ENCODE measurements at places on chromosomes 3 and 15. TPM values are rescaled to one million over a fixed set of nuclear protein-coding genes. Genes with fewer than 3 reads are reported as not detected.

DNA sequence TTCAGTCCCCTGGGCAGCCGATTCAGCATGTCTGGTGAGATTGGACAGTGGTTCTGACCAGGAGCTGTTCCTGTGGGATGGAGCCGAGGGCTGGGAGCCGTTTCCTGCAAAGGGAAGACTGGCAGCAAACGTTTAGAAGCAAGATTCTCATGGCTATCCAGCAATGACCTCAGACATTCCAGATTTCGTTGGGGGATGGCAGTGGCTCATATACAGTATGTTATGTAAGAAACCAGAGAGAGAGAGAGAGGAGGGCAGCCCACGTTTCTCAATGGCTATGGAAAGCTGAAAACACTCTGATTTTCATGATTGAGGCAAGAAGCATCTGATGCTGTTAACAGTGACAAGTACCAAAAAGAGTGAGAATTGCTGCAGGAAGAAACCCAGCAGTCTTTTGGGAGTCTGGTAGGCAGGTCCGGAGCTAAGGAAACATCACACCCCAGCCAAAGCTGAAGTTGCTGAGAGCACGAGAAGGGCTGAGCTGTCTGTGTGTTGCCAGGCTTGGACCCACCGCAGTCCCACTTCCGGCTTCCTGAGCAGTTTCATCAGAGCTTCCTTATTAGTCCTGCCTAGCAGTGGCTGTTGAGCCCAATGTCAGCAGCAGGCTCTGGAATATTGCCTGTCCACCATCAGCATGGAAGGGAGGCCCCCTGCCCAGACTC is 25.6 kb upstream of the VPS8 start:
- peaks cover 59% of the 10 kb centered on the region for H3K27me3 ChIP-seq
- peak overlapping the region; percentile 36 for H3K27ac ChIP-seq
- peaks cover 14% of the 10 kb centered on the region for H3K4me1 ChIP-seq
- peak overlapping the region; percentile 19 for H3K4me3 ChIP-seq

- no peaks in the 10 kb centered on the region for H3K36me3 ChIP-seq
- no peak overlapping the region for H3K4me3 ChIP-seq
- no peaks in the 10 kb centered on the region for H3K4me1 ChIP-seq
- no peak for DNase-seq
- H3K27ac ChIP-seq = no peak overlapping the region
Measured at GRCh38 chr3:111315930-111316587, 225.9 kb upstream of the CD96 start.

DNA sequence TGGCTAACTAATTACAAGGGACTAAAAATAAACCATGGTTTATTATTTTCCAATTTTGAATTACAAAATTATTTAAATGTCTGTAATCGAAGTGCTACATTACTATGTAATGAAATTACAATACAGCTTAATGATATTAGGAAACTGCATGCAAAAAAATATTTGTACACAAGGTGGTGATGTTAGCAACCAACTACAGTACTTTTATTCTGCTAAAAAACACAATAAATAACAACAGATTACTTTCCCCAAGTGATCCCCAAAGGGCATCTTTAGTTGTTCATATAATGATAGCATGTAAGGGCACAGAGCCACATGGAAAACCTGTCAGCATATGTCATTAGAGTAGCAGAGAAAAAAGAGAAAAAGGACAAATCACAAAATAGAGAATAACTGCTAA is 147.5 kb upstream of the SOX2 start:
- no peaks in the 10 kb centered on the region for H3K36me3 ChIP-seq
- DNase-seq = no peak
- H3K4me3 ChIP-seq = no peak overlapping the region
- H3K4me1 ChIP-seq = peaks cover 3% of the 10 kb centered on the region

- no peak overlapping the region for H3K4me3 ChIP-seq
- peaks cover 17% of the 10 kb centered on the region for H3K36me3 ChIP-seq
- DNase-seq = no peak
- H3K27me3 ChIP-seq = no peaks in the 10 kb centered on the region
Measured at GRCh38 chr15:41568350-41569017, 9.5 kb downstream of the TYRO3 start.

- H3K4me3 ChIP-seq = no peak overlapping the region
- no peak for DNase-seq
- H3K36me3 ChIP-seq = no peaks in the 10 kb centered on the region
- H3K4me1 ChIP-seq = no peaks in the 10 kb centered on the region
Measured at GRCh38 chr3:113769551-113769950, 22.7 kb downstream of the ATP6V1A start.

DNA sequence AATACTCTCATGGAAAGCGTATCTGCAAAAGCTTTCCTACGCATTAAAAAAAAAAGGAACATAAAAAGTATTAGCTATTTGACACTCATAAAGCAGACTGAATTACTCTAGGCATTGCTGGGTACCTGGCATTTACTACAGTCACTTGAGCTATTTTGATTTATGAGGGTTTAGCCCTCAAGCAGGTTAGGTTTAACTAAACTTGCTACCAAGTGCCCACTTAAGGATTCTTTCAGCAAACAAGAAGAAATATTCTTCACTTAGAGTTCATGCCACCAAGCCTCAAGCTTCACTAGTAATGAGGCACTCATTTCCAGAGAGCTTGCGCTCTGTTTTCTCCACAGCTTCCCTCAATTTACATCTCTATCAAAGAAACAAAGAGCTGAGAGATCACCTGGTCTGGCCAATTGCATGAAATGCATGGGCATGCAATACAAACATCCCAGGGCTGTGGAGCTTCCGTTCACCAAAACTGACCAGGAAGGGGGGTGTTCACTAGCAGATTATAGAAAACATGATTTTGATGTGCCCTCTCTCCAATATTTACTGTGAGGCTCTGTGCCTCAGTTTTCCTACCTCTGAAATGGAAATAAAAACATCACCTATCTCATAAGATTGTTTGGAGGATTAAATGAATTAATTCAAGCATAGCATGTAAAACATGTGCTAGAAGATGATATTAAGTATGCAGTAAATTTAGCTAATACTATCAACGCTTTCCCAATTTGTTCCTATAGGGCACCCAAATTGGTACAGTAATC is 217.3 kb downstream of the RORA start:
- H3K36me3 ChIP-seq = no peaks in the 10 kb centered on the region
- H3K27me3 ChIP-seq = no peaks in the 10 kb centered on the region
- H3K4me1 ChIP-seq = peaks cover 4% of the 10 kb centered on the region
- no peak overlapping the region for H3K27ac ChIP-seq
- DNase-seq = no peak

DNA sequence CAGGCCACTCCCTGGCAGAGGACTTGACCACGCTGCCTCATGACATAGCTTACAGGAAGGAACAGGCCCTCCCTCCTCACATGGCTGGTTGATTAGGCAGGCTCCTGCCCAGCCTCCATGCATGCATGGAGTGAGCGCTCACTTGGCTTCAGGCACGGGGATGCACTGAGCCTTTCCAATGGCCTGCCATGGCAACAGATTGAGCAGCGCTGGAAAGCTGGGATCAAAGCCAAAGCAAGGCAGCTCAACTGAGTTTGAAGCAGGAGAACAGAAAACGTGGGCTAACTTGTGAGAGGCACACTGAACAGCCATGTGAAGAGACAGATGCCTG is 5.9 kb upstream of the GRAMD2A start:
- DNase-seq = peak; percentile 77
- H3K4me1 ChIP-seq = peaks cover 63% of the 10 kb centered on the region
- no peak overlapping the region for H3K4me3 ChIP-seq
- peak overlapping the region; percentile 85 for H3K27ac ChIP-seq

DNA sequence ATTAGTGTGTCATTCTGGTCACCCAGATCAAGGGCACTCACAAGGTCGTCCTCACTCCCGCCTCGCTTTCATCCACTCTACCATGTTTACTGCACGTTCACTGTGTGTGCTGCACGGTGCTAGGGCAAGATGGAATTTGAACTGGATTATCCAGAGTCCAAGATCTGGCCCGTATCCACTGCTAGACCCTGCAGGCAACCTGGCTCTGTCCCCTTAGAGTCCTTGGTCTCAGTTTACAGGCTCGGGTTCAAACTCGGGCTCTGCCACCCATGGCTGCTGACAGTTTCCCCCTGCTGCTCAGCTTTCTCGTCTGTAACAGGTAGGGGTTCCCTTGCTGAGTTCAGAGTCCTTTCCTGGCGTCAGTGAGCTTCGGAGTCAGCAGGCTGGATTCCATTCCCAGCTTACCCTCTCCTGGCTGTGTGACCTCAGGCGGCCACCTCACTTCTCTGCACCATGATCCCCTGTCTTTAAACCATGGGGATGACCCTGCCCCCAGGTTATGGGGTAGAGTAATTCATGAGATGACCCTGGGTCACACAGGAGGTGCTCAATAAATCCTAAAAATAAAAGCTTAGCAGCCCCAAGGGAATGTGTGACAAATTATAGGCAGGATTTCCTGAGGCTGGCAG is 79.6 kb upstream of the SLC6A6 start:
- no peaks in the 10 kb centered on the region for H3K36me3 ChIP-seq
- peaks cover 8% of the 10 kb centered on the region for H3K27me3 ChIP-seq

DNA sequence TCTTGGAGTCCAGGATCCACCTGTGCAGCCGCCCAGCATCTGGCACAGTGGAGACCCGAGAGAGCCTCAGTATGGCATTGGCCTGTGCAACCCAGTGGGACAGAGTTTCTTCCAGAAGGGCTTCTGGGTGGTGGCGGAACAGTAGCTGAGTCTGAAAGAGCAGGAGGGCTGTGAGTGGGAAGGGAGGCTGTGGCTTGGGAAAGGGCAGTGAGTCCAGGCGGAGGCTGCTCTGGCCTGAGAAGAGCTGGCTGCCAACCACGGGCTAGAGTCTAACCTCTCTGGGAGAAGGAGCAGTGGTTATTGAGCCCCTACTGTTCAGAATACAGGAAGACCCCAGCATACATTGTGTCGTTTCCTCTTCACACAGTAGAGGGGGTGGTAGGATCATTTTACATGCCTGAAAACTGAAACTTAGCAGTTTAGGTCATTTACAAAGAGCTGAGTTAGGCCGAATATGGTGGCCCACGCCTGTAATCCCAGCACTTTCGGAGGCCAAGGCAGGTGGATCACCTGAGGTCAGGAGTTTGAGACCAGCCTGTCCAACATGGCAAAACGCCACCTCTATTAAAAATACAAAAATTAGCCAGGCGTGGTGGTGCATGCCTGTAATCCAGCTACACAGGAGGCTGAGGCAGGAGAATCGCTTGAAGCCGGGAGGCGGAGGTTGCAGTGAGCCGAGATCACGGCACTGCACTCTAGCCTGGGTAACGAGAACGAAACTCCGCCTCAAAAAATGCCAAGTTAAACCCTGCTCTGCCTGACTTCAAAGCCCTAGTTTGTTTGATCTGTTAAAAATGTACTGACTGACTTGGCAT is 3.2 kb downstream of the AEN start:
- peaks cover 31% of the 10 kb centered on the region for H3K36me3 ChIP-seq
- no peak for DNase-seq
- peaks cover 68% of the 10 kb centered on the region for H3K4me1 ChIP-seq
- H3K27me3 ChIP-seq = no peaks in the 10 kb centered on the region

DNA sequence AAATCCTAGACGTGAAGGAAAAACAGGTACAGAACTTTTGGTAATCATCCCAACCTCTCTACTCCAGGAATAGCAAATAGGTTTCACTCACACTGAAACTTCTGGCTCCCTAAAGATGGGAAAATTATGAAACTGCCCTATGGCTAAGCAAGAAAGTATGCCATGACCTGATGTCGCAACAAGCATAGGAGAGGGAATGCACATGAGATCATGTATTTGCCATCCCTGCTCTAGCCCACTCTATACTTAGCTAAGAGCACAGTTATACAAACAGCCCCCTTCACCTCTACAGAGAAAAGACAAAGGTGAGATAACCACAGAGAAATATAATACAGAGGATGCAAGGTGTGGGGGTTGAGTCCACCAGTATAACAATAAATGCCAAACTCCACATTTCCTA is 102.7 kb downstream of the TBC1D5 start:
- H3K27ac ChIP-seq = no peak overlapping the region
- no peak for DNase-seq
- H3K4me3 ChIP-seq = no peak overlapping the region
- H3K4me1 ChIP-seq = peaks cover 48% of the 10 kb centered on the region
- no peaks in the 10 kb centered on the region for H3K27me3 ChIP-seq
- H3K36me3 ChIP-seq = no peaks in the 10 kb centered on the region

DNA sequence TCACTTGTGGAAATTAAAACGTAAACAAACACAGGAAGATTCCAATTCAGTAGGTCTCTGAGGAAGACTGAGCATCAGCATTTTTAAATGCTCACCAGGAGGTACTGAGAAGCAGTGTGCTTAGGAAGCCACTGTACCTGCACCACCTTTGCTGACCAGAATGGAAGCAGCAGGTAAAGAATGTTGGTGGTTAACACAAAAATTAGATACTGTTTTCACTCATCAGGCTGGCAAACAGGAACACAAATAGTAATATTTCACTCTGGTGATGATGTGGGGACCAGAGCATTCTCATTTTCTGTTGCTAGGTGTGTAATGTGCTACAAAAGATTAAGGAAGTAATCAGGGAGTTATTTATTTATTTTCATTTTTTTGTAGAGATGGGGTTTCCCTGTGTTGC is 29.9 kb upstream of the GHSR start:
- no peak for DNase-seq
- no peak overlapping the region for H3K27ac ChIP-seq
- no peaks in the 10 kb centered on the region for H3K36me3 ChIP-seq
- no peaks in the 10 kb centered on the region for H3K27me3 ChIP-seq

DNA sequence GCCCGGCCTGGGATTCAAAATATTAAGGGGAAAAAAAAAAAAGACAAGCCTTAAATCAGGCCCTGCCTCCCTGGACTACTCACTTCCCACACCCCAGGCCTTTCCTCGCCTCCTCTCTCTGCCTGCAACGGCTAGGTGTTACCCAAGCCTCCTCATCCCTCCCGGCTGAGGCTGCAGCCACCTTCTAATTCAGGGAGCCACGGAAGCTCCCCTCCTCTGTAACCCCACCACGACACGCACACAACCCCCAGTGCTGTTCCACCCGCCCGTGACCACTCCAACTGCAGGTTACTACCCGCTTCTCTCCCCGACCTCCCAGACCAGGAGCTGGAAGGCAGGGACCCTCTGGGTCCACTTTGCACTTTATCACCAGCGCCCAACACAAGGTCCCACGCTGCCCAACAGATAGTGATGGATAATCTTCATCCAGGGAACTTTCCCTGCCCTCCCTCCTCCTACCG is 936 bp downstream of the KIF7 start:
- no peak overlapping the region for H3K27ac ChIP-seq
- peaks cover 16% of the 10 kb centered on the region for H3K27me3 ChIP-seq
- H3K4me1 ChIP-seq = peaks cover 21% of the 10 kb centered on the region

Gene KLF13
- total RNA-seq = 62.3 TPM

Gene TPRA1
- total RNA-seq = 17.4 TPM

Gene THPO
- 0.11 TPM for total RNA-seq

Gene AP4E1
- total RNA-seq = 8.0 TPM

Gene PPARG
- total RNA-seq = 15.6 TPM

Gene CCR3
- total RNA-seq = not detected

Gene CGNL1
- 31.9 TPM for total RNA-seq

Gene TFRC
- total RNA-seq = 76.4 TPM

Gene CHDH
- 3.7 TPM for total RNA-seq

Gene CCDC54
- not detected for total RNA-seq

Data from left ventricle myocardium inferior (tissue), 1 donor.